Upper lobe of right lung (tissue), 1 donor: ENCODE measurements at places on chromosomes 7 and 10. TPM values are rescaled to one million over a fixed set of nuclear protein-coding genes. Genes with fewer than 3 reads are reported as not detected.

ITGB8 gene
- total RNA-seq = 4.6 TPM

DNA sequence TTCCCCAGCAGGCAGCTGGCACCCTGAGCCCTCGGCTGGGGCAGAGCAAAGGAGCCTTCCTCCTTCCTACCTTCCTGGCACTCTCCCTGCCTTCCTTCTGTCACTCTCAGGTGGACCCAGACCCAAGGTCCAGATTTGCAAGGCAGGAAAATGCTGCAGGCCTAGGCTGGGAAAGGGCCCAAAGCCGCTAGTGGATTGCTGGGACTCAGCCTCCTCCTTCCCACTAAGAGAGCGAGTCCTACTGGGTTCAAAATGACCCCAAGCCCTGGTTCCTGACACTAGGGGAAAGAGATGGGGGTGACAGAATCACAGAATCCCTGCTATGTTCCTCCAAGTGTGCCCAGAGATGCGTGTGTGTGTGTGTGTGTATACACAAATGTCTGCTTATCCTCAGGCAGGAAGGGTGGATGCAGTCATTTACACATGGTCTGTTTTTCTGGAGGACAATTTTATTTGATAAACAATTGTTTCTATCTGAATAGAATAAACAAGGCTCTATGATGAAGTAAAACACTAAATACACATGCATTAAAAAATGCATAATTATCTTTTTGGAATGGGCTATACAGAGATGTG is 1.3 kb upstream of the PLAU start:
- peaks cover 43% of the 10 kb centered on the region for H3K4me1 ChIP-seq
- peak overlapping the region; percentile 72 for H3K27ac ChIP-seq
- DNase-seq = no peak

GRCh38 chr7:158358926-158359645 is 228.5 kb downstream of the PTPRN2 start:
- H3K4me3 ChIP-seq = no peak overlapping the region
- peaks cover 4% of the 10 kb centered on the region for H3K27me3 ChIP-seq
- no peaks in the 10 kb centered on the region for H3K4me1 ChIP-seq
- no peak for DNase-seq
- no peaks in the 10 kb centered on the region for H3K36me3 ChIP-seq

GRCh38 chr10:121368347-121369025 is 229.8 kb downstream of the FGFR2 start:
- H3K27me3 ChIP-seq = no peaks in the 10 kb centered on the region
- H3K4me1 ChIP-seq = no peaks in the 10 kb centered on the region
- H3K4me3 ChIP-seq = no peak overlapping the region
- no peaks in the 10 kb centered on the region for H3K36me3 ChIP-seq
- H3K27ac ChIP-seq = no peak overlapping the region
- DNase-seq = no peak
